ENCODE measurements at places on chromosomes 3 and 15.

GRCh38 chr3:115409596-115409995 lies 213.7 kb upstream of the GAP43 start:
- no peak for DNase-seq

- no peak for DNase-seq
Measured at GRCh38 chr3:95750097-95750496, 1064.3 kb upstream of the EPHA6 start.

GRCh38 chr3:185558395-185558794 lies 6.0 kb upstream of the LIPH start:
- DNase-seq = no peak

- DNase-seq = no peak
Measured at GRCh38 chr3:61922118-61922517, 360.7 kb downstream of the PTPRG start.

DNA sequence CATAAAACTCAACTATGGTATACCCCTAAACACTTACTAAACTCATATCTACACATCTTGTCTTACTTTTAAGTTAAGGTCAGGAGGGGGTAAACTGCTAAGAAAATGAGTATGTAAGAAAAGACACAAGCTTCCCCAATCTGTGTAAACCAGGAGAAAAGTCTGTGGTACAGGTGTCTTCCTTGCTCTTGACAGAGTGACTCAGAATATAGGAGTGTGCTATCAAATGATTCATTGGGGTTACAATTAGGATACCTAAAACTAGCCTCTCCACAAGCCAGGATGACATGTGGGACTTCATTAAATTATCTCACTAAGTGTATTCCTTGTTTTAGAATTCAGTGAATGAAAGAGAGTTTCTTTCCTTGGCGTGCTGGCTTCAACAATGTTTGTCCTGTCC lies 274.8 kb downstream of the BBX start:
- no peak for DNase-seq

- DNase-seq = no peak
Measured at GRCh38 chr3:140442621-140443020, 235.2 kb upstream of the TRIM42 start.

DNA sequence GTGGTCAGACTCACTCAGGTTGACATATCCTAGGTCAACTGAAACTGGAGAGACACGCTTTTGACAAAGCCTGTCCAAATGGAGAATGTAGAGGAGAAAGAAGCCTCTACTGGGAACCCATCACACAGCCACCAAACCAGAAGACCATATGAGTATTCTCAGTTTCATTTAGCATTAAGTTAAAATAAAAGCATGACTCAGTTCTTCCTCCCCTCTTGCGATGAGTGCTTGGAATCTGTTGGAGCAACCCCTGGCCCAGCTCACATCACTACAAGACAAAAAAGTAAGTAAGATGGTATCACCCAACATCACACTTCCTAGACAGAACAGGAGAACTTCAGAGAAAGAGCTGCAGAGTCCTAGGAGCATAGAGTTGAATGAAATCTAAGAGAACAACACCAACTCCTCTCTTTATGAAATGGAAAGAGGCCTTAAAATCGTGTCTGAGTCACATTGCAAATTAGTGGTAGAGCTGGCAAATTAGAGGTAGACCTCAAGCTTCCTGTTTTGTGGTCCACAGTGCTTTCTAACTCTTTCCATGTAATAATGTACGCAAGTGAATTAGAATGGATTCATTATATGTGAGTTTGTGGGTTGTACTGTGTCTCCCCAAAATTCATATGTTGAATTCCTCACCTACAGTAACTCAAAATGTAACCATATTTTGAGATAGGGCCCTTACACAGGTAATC lies 51.2 kb downstream of the FGF12 start:
- DNase-seq = no peak

- no peak for DNase-seq
Measured at GRCh38 chr3:104437131-104437750, 929.5 kb upstream of the ALCAM start.

DNA sequence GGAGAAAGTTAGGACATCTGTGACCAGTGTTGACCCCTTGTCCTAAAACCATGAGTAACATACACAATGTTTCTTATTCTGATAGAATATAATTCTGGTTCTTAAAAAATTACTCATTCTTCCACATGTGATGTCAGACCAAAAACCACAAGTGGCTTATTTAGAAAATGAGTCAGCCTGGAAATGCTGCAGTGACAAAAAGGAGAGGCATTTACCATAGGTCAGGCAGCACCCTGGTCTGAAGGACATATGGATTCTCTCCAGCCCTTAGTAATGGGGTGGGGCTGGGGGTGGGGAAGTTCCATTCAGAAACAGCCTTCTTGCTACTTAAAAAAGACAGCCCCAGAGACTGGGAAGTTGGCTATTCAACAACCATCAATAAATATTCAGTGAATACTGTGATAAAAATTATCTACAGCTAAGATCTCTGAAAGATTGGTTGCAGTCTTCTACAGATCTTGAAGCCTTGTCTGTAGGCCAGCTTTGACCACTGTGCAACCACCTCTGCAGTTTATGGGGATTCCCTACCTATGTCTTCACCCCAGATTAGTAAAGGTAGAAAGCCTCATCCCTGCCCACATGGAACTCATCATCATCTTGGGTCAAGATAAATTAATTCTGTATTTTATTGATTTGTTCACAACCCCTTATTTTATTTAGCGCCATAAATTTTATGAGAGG lies 34.9 kb upstream of the TIMP4 start:
- DNase-seq = no peak

GRCh38 chr3:150314248-150315004 lies 93.7 kb upstream of the TSC22D2 start:
- no peak for DNase-seq

GRCh38 chr3:131972091-131972490 lies 62.7 kb downstream of the CPNE4 start:
- DNase-seq = no peak

DNA sequence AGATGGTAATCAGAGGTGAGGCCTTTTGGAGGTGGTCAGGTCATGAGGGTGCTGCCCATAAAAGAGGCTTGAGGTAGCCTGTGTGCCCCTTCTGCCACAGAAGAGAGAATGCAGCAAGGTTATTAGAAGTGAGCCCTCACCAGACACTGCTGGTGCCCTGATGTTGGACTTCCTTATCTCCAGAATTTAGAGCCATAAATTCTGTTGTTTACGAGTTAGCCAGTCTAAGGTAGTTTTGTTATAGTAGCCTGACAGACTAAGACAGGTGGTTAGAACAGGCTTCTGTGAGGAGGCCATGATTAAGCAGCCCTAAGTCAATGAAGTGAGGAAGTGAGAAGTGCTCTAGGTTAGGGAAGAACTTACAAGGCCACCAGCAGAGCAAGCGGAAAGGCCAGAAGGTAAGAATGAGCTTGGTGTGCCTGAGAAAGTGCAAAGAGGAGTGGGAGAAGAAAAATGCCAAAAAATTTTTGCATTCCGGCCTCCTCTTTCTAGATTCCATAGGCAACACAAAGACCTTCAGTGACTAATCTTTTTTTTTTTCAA lies 44.2 kb upstream of the STT3B start:
- no peak for DNase-seq

- no peak for DNase-seq
Measured at GRCh38 chr3:17489139-17489538, 253.3 kb downstream of the TBC1D5 start.

- no peak for DNase-seq
Measured at GRCh38 chr15:87753539-87753938, 503.0 kb downstream of the NTRK3 start.

GRCh38 chr15:60387321-60387720 lies 10.5 kb downstream of the ANXA2 start:
- DNase-seq = no peak

DNA sequence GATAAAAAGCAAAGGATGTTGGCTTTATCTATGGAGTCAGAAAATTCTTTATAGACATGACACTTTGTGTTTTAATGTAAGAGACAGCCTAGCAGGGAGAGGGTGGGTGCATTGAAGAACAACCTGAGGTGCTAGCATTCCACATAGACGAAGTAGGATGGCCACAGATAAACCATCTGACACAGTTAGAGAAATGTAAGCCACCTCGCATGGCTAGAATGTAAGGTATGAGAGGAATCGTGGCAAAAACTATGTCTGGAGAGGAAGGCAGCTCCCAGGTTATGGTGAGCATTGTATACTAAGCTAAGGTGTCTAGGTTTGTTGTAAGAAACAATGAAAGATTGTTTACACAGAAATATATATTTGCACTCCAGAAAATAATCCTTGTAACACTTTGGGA lies 194.0 kb upstream of the SLITRK3 start:
- DNase-seq = no peak

DNA sequence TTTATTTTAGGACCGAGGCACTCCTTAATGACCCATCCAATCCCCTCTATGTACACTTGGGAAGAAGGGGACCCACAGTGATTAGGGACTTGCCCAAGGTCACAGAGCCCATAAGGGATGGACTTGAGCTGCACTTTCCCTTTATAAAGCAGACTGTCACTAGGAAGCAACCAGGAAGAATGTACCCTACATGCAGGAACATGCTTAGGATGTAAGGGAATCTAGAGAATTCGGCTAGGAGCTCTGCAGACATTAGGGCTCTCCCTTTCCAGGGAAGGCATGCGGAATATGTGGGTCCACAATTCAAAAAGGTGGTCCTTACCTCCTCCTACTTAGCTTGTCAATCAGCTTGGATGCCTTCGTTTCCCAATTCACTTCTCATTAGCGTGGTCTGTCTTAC lies 78.7 kb downstream of the TMEM266 start:
- no peak for DNase-seq

- no peak for DNase-seq
Measured at GRCh38 chr3:184168363-184169120, 6.1 kb upstream of the AP2M1 start.

GRCh38 chr15:28885128-28885629 lies 595 bp upstream of the APBA2 start:
- no peak for DNase-seq

DNA sequence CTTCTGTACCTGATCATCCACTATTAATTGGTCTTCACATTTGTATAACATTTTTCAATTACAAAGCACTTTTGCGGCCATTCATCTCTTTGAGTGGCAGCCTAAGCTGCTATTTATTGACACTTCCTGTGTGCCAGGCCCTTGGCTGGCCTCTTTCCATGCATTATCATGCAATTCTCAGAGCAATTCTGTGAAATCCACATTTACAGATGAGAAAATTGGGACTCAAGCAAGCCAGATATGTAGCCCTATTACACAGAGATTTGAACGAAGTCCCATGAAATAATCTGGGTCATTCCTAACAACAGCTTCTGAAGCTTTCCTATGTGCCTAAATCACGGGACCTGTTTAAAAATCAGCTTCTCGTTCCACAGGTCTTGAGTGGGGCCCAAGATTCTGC lies 17.4 kb downstream of the SLC6A1 start:
- no peak for DNase-seq

GRCh38 chr15:98896802-98897732 lies 110.5 kb downstream of the PGPEP1L start:
- DNase-seq = no peak

GRCh38 chr15:65092911-65093792 lies 16.6 kb downstream of the KBTBD13 start:
- DNase-seq = no peak

GRCh38 chr3:70861855-70862254 lies 549.4 kb upstream of the MDFIC2 start:
- no peak for DNase-seq

- no peak for DNase-seq
Measured at GRCh38 chr15:51077221-51078153, 17.2 kb downstream of the TNFAIP8L3 start.

DNA sequence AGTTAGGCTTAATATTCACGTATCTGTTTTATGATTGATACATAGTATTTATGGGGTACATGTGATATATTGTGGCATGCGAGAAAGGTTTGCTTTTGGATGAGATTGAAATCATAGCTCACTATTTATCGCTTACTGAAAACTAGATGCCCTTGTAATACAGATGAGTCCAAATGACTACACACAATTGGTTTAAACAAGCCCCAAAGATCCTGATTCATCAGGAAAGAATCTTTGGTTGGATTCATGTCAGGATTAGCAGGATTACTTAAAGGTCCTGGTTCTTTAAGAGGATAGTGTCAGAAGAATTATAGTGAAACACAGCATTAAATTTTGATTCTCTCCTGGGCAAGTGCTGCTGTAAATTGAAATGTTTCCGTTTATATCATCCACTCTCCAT lies 18.6 kb upstream of the AADAC start:
- DNase-seq = no peak

- no peak for DNase-seq
Measured at GRCh38 chr3:148820361-148821245, 7.0 kb upstream of the CPB1 start.

DNA sequence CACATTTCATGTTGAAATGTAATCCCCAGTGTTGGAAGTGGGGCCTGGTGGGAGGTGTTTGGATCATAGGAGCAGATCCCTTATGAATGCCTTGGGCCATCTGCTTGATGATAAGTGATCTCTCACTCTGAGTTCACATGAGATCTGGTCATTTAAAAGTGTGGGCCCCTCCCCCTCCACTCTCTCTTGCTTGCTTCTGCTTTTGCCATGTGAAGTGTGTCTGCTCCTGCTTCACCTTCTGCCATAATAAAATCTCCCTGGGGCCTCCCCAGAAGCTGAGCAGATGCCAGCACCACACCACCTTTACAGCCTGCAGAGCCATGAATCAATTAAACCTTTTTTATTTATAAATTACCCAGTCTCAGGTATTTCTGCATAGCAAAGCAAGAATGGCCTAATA lies 14.2 kb upstream of the CD200R1L start:
- no peak for DNase-seq

DNA sequence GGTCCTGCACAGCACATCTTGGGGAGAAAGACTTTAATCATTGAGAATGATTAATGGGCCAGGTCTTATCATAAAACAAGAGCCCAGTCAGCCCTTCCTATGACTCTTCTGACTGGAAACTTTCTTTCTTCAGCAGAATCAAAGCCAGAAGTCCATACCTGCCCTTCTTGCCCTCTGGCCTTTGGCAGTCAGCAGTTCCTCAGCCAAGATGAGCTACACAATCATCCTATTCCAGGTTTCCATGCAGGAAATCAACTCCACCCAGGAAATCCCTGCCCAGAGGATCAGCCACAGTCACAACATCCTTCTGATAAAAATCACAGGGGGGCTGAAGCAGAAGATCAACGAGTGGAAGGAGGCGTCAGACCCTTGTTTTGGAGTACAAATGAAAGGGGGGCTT lies 26.9 kb downstream of the ZNF589 start:
- DNase-seq = no peak

GRCh38 chr3:33438284-33438668 lies 1.9 kb downstream of the UBP1 start:
- DNase-seq = no peak

DNA sequence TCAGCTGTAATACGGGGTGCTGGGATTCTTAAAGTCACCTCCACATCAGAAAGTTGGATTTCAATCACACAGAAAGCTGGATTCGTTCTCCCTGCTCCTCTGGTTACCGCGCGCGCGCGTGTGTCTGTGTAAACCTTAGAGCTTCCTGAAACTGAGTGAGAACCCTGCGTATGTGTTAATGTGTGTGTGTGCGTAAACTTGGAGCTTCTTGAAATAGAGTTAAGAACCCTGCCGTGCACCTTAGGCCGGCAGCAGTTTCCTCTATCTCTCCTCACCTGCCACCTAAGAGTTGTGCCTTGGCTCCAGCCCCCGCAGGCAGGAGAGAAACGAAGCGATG lies 531 bp downstream of the LZTFL1 start:
- no peak for DNase-seq

GRCh38 chr3:154779571-154779970 lies 300.5 kb upstream of the MME start:
- no peak for DNase-seq

GRCh38 chr3:45546716-45547701 lies 47.5 kb upstream of the LIMD1 start:
- no peak for DNase-seq
